ENCODE measurements at places on chromosomes 4 and X.

- DNase-seq = no peak
Measured at GRCh38 chr4:2262944-2263250, 988 bp upstream of the MXD4 start.

DNA sequence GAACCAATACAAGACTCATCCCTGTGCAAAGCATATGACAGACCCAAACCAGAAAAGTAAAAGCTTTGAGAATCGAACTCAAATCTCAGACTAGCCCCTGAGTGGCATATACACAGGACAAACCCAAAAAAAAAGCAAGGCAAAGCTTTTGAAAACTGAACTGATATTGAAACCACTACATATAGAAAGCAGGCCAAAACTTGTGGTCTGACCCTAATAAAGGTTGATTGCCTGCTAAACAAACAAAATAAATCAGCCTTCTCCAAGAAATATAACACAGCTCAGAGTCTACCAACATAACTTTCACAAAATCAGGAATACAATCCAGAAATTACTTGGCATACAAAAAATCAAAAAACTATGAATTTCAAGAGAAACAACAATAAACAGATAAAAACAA is 40.3 kb downstream of the LRBA start:
- no peak for DNase-seq

DNA sequence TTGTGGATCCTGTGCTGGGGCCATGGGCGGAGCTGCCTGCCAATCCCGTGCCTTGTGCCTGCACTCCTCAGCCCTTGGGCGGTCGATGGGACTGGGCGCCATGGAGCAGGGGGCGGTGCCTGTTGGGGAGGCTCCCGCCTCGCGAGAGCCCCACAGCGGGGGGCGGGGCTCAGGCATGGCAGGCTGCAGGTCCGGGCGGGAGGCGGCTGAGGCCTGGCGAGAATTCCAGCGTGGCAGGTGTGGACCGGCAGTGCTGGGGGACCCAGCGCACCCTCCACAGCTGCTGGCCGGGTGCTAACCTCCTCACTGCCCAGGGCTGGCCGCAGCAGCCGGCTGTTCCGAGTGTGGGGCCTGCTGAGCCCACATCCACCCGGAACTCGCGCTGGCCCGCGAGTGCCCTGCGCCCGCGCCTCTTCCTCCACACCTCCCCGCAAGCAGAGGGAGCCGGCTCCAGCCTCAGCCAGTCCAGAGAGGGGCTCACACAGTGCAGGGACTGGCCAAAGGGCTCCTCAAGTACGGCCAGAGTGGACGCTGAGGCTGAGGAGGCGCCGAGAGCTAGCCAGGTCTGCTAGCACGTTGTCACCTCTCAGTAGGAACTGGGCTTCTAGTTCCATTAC is 85.9 kb downstream of the GBA3 start:
- no peak for DNase-seq

DNA sequence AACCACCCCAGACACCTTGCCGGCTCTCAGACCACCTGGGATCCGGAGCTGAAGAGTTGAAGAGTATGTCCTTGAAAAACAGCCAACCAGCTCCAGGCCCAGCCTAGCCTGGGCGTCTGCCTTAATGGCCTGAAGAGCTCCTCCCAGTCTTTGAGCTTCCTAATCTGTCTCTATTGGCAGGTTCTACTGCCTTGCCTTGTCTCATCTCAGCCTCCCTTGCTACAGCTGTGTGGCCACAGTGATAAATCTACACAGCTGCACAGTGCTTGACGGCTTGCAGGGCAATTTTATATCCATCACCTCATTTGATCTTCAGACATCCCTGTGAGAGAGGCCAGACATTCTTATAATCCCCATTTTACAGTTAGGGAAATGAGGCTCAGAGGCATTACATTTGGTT is 19.9 kb downstream of the AWAT2 start:
- DNase-seq = no peak

DNA sequence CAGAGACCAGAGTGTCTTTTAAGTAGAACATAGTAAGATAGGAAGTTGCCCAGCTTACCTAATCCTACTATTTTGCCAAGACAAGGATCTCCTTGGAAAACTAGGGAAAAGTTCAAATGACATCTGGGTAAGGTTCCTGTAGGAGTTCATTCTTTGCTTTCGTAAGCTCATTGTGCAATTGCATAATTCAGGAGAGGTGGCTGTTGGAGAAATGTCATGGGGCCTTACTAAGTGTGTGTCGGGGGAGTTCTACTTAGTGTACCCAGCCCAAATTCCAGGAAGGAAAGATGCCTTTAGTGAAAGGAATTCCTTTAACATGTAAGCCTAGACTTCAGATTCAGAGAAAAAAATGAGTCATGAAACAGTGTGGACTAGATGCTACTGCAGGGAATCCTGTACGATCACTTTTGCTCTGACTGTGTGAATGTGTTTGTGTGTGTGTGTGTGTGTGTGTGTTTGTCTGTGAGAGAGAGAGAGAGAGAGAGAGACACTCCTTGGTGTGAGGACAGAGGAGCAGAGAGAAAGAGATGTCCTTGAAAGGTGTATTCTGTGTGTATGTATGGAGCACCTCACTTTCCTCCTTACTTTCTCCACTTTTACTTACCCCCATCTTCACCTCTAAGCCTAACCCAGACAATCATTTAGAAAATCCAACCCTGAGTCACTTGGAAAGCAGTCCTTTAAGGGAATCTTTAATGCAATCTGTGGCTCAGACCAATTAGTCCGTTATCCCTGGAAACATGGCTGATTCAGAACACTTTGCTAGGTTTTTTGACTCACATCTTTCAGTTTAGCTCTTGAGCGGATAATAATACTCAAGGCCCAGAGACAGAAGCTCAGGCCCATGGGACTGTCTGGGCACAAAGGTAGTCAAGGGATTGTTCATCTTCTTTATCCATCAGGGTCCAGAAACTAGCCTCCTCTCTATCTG is 114.5 kb upstream of the ACSL4 start:
- no peak for DNase-seq

- DNase-seq = no peak
Measured at GRCh38 chrX:46582325-46582724, 8.8 kb downstream of the CHST7 start.

GRCh38 chrX:111180750-111181240 is 84.8 kb downstream of the PAK3 start:
- DNase-seq = no peak

DNA sequence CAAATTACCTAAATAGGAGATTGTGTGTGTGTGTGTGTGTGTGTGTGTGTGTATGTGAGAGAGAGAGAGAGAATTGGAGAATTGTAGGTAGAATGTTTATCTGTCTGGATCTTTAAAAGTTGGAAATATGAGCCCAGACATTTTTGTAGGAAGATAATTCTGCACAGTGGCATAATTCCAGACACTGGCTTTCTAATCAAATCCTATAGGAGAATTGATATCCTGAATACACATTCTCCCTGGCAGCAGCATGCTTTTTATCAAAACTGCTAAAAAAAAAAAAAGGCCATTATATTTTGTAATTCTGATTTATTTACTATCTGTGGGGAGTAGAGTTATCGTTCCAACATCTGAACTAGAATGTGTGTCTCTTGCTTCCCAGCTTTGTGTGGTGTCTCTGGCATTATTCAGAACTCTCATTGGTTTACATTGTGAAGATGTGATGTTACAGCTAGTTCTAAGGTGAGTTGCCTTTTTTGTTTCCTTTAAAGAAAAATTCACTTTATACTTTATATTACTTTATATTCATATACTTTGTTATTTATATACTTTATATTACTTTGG is 122.4 kb downstream of the GATB start:
- DNase-seq = no peak

DNA sequence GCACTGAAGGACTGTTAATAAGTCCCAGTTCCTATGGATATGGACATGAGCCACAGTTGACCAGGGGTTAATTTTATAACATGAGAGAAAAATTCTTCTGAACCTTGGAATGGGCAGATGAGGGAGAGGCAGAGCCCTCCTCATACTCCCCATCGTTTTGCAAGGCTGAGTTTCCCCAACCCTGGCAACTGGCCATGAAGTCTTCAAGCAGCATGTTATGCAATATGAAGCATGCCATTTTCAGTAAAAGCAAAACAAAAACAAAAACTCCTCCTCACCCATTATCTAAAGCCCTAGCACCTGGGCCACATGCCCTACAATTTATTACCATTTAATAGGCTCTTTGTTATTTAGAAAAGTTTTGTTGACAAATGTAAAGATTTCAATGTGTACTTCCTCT is 64.5 kb downstream of the GPC4 start:
- no peak for DNase-seq

- no peak for DNase-seq
Measured at GRCh38 chrX:41480508-41481260, 33.5 kb downstream of the NYX start.

DNA sequence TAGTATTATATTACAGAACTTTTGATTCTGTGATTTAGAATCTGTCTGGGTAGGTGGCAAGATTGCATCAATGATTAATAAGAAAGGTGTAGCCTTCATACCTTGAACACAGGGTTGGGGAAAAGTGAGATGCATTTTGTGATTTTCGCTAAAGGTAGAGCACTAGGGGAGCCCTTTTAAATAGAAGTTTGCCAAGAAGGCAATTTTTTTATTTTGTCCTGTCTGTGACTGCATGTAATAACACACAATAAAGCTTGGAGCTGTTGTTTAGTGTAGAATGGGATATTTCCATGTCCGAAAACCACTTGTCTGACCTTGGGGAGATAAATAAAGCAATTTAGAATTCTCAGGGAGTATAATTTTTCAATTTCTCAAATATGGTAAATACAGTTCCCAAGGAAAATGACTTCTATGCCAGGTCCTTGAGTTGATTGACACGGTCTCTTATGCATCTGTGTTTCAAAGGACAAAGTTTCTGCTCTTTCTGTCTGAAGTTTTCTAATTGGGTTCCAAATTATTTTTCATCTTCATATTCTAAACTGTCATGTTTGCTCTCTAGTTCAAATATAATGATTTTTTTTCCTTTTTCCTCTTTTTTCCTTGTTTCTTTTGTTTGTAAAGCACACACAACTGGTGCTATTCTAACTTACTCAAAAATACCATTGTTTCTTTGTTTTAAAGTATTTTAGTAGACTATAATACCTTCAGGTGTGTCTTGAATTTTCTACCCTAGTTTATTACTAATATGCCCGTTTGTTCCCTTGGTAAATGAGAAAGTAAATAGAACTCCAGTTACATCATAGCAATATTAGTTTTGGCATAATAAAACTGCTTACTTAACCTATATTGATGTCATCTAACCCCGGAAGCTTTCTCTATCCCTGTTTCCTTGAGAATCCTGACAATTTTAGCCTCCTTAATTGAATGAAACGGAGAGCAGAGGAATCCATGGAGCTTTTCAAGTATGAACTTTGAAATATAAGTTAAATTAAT is 87.8 kb upstream of the BMPR1B start:
- no peak for DNase-seq

DNA sequence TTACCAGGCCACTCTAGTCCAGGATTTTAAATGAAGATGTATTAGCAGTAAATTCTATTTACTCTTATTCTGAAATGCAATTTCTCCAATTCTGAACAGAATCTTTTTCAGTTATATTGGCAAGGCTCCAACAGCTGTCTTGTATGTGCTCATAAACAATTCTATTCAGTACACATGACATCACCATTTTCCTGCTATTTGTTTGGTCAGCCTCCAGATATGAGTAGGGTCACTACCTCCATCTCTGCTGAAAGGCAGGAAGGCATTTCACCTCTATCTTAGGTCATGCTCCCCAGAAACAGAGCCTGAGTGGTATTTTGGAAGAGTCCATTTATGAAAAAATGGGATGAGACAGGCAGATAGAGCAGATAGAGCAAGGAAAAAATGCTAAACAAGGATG is 151.1 kb upstream of the ADGRL3 start:
- DNase-seq = no peak

DNA sequence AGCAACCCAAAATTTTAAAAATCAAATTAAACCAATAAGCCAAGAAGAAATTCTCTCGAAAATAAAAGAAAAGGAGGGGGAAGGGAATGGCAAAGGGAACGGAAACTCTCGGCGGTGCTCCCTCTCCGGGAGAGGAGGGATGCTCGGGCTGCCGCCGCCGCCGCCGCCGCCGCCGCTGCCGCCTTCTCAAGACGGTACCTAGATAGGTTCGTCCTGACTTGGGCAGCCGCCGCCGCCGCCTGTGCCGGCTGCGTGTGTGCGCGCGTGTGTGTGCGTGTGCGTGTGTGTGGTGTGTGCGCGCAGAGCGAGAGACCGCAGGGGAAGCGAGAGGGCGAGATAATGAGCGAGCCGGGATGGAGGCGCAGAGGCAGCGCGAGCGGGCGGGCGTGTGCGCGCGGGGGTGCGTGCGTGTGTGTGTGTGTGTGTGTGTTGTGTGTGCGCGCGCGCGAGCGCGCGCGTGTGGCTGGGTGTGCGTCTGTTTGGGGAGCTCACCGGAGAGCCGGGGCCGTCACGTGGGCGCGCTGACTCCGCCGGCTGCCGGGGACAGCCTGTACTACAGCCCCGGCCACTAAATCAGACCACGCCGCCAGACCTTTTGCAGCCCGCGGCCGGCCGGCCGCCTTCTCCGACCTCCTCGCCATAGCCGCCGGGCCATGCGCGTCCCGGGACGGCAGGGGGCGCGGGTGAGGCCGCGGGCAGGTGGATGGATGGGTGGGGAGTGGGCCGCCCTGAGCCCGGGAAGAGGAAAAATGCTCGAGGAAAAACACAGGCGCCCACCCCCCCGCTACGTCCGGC is 111.6 kb downstream of the DHX15 start:
- peak; percentile 25 for DNase-seq

DNA sequence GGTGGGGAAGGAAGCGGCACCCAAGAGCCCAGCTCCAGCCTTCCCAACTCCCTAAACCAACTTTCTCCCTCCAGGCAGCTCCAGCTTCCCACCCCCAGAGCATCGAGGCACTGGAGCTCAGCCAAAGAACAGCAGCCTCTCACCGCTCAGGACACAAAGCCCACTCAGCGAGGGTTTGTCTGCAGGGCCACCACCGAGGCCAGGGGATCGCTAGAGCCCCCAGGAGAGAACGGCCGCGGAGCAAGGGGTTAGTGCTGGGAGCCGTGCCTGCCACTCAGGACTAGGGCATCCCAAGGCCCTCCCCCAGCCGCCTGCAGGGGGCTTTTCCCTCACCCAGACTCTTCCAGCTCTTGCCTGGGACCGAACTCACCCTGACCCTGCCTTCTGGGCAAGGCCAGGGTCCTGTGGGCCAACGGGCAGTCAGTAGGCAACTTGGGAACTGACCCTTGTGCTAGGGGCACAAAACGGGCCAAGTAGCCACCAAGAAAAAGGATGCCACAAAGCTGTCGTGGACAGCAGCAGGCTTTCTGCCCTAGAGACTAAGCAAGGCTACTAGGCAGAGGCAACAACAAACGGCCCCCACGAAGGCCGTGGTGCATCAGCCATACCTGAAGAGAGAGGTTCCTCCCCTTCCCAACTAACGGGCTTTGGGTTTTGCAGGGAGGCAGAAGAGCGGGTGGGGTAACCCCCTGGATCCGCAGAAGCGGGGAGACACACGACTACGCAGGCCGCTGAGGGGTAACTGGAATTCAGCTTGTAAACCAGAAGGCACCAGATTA is 2.3 kb downstream of the HCFC1 start:
- no peak for DNase-seq

GRCh38 chrX:18674417-18674787 is 2.5 kb upstream of the RS1 start:
- no peak for DNase-seq

DNA sequence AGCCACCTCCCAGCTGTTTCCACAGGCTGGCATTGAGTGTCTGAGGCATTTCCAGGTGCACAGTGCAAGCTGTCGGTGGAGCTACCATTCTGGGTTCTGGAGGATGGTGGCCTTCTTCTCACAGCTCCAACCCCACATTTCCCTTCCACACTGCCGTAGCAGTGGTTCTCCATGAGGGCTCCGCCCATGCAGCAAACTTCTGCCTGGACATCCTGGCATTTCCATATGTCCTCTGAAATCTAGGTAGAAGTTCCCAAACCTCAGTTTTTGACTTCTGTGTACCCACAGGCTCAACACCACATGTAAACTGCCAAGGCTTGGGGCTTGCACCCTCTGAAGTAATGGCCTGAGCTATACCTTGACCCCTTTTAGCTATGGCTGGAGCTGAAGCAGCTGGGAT is 10.3 kb upstream of the FRMPD4 start:
- no peak for DNase-seq
